ENCODE measurements at places on chromosomes 2 and 18.
A peak's percentile ranks its signal among the peaks of the same experiment; 100 is the strongest.

DNA sequence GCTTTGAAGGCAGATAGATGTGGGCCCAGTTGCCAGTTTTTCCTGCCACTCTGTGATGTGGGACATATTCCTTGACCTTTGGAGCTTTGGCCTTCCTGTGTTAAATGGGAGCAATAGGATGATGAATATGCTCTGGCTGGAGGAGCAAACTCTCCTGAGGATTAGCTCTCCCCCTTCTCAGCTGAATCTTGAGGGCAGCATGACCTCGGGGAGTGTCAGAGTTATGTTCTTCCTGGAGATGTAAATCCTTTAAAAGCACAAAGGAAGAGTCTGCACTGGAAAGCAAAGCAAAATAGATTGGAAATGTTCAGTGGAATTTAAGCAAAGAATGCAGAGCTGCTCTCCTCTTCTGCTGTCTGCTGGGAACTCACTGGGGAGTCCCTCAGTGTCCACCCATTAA, 160.1 kb downstream of the ALK start:
- no peak for DNase-seq

DNA sequence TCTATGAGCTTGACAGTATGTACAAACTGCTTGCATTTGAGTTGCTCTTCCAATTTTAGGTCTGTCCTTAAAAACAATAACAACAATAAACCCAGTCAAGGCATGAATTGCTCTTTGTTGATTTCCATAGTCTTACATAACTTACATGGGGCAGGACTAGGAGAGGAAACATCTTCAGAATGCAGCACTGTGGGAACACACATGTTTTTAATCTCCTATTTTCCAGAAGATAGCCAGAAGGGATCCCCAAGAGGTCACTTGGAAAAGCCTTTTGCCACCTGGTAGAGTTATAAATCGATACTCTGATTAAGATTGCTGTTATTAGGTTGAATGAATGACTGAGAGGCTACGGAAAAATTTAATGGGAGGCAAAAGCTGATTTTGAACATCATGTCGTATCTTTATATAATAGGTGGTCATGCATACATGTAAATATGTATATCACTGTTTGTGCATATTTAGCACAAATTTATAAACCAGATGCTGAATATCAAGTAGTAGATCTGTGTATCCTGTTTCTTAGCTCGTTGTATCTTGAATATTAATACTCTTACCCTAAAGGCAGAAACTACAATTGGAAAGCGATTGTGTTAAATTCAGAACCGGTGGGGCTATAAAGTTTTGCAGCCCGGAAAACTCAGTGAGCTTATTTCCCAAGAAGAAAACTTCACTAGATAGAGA, 479.4 kb upstream of the TCF4 start:
- no peak for DNase-seq

DNA sequence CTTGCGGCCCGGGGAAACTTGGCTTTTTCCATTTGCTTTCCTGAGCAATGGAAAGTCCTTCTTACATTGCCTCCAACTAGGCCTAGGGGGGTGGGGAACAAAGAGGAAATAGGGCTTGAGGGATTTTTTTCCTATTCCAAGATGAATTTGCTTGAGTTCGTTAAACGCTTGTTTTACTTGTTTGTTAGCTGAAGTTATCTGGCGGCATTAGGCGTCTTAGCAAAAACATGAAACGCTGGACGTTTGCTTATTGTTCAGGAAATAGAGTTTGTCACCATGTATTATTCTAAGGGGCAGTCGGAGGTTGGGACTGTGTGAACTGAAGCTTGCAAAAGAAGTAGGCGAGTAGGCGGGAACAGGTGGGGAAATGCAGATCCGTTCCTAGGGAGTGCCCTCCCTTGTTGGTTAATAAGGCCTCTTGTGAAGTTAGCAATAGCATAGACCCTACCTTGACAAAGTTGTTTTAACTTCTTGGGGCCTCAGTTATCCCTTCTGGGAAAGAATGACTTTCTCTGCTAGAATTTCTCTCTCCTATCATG, 1.9 kb downstream of the CABLES1 start:
- no peak for DNase-seq

DNA sequence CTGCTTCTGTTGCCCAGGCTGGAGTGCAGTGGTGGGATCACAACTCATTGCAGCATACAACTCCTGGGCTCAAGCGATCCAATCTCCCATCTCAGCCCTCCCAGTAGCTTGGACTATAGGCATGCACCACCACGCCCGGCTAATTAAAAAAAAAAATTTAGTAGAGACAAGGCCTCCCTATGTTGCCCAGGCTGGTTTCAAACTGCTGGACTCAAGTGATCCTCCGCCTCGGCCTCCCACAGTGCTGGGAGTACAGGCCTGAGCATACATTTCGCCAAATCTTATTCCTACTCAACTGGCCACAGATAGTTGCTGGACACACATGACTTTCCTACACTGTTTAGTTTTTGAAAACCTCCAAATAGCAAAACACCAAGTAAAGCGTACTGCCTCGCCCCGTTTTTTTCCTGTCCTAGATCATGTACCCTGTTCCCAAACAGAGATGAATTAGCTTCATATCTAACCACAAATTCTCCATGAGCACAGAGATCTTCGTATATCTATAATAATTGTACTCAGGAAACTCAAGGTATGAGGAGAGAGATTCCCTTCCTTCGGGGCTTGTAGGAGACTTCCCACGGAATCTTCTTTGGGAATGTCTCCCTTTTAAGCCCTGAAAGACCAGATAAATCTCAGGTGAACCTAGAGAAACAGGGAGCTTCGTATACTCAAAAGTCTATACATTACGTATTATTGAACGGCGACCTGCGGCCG, 598 bp upstream of the C2orf69 start:
- no peak for DNase-seq

- DNase-seq = no peak
These were observed 3.2 kb downstream of the TRAK2 start for GRCh38 chr2:201448061-201448460.

- DNase-seq = no peak
These were observed 168.4 kb upstream of the THUMPD2 start for GRCh38 chr2:39947294-39948015.

DNA sequence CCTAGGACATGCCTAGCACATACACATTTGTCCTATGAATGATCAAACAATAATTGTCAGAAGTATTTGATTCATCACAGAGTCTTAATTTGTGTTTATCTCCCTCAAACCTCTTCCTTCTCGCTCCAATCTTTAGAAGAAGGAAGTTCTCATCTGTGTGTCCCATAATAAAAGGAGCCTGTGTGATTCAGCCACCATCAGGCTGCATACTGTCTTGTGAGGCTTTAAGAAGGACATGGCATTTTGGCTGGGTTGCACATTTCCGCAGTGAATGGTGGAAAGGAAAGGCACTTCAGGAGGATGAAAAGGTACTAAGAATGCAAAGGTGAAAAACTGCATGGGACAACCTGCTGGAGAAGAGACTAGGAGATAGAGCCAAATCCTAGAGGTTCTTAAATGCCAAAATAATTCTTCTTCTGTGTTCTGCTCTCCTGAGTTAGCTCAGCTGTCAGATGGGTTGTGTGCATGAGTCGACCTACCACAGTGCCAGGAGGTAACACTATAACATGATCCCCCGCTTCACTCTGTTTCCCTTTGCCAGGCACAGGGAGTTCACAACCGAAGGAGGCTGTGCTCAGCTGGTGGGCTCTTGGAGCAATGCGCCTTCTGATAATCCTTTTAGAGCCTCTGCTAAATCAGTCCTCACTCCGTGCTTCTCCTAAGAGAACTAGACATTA, 120.1 kb downstream of the IRS1 start:
- DNase-seq = no peak

GRCh38 chr18:3117493-3118192, 102.1 kb downstream of the MYOM1 start:
- DNase-seq = no peak

GRCh38 chr2:70663411-70663810, 104.6 kb downstream of the ADD2 start:
- DNase-seq = no peak

- DNase-seq = no peak
These were observed 166.7 kb upstream of the ZNF521 start for GRCh38 chr18:25518716-25519053.

DNA sequence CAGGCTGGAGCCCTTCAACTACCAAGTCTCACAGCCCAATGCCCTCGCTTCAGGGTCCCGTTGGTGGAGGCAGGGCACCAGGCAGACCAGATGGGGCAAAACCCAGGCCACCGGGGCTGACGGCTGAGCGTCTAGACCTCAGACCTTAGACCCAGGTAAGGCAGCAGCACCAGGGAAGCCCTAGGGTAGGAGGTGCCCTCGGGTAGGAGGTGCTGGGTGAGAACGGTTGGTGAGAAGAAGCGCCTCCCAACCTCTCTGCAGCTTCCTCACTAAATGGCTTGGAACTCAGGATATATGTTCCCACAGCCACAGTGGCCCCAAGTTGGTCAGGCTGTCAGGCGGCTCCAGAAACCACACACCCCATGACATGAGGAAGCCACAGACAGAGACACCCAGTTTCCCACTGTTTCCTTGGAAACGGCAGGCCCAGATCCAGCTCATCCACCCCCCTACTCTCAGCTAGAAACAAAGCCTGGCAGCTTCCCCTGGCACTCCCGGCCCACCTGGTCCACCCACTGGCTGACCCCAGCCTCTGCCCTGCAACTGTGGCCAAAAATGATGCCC, 13.1 kb upstream of the MLPH start:
- DNase-seq = no peak

GRCh38 chr2:134446383-134447017, 192.6 kb downstream of the MGAT5 start:
- DNase-seq = peak; percentile 95

DNA sequence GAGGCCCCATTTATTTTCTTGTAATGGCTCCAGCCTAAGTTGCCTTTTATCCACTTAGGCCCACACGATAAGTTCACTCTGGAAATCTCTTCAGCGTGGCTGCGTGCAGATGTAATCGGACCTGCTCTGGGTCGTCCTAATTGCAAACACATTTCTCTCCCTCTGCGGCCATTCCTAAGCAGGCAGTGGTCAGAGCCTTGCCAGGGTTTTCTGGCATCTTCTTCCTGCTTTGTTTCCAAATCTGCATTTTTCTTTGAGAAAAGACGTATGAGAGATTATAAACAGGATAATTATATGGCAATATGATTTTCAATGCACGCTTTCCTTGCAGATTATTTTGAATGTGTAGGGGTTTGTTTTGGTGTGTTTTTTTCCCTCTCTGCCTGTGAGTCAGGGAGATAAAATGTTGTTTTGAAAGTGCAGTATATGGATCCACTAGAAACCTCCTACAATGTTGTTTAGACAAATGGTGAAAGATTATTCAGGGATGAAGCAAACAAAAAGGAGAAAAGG, 239.4 kb upstream of the TANK start:
- no peak for DNase-seq

- DNase-seq = no peak
These were observed 30.6 kb downstream of the GPR45 start for GRCh38 chr2:105272176-105272575.

DNA sequence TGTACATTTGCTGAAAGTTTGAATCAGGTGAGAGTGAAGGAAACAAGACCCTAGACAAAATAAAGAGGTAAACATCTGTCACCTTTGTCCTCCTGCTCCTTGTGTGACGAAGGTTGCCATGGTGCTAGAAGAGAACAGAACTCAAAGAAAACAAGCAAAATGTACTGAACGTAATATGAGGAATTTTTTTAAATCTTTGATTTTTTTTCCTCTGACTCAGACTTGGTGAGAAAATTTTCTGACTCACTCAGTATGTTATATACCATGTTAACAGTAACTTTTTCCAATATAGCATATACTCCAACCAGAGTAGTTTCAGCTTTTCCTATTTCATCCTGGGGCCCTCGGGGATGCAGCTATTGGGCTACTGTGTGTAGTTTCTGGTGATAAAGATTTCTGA, 2114.6 kb upstream of the PIK3C3 start:
- no peak for DNase-seq

GRCh38 chr2:208139447-208139846, 6.5 kb downstream of the CRYGB start:
- no peak for DNase-seq

DNA sequence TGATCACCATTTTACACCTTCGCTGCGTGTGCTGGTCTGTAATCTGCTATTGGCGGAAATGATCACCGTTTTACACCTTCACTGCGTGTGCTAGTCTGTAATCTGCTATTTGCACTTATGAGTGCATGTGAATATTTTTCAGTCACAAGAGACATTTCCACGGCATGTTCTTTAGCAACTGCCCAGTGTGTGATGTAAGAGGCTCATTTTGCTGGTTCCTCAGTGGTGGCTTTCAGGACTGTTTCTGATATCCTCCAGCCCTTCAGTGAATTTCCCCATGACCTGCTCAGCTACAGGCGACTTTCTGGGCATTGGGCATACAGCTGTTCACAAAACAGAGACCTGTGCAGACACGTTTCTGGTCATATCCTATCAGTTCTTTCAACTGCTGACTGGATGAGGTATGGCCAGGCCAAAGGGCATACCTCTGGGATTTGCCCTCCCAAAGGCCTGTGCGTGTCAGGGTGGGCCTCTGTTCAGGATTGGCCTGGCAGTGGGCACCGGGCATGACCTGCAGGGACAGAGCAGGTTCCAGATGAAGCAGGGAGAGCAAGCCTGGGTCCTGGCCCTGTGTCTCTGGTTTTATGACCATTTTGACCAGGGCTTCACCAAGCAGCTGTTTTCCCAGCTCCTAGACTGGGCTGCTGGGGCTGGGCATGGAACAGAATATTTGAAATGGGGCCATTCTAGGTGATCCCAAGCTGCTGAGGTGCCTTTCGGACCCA, 521 bp upstream of the PROM2 start:
- DNase-seq = no peak

GRCh38 chr18:840516-840915, 28.5 kb upstream of the YES1 start:
- DNase-seq = no peak

DNA sequence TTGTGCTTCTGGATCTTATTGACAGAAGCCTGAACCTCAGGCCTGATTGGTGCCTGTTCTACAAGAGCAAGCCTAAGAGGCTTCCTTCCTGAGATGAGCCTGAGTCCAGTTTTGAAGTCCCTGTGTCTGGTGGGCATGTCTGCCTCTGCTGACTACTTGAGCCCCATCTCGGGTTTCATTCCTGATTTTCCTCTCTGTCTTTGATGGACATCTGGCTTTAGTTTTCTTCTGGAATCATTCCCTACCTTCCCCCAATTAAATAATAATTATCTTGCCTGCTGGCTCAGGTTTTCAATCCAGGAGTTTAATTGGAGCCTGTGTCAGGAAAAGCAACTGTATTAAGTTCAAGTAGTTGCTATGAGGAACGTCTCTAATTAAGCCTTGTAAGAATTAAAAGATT, 135.5 kb upstream of the MC4R start:
- peak; percentile 31 for DNase-seq

GRCh38 chr2:125643585-125643984, 1012.4 kb upstream of the GYPC start:
- no peak for DNase-seq

DNA sequence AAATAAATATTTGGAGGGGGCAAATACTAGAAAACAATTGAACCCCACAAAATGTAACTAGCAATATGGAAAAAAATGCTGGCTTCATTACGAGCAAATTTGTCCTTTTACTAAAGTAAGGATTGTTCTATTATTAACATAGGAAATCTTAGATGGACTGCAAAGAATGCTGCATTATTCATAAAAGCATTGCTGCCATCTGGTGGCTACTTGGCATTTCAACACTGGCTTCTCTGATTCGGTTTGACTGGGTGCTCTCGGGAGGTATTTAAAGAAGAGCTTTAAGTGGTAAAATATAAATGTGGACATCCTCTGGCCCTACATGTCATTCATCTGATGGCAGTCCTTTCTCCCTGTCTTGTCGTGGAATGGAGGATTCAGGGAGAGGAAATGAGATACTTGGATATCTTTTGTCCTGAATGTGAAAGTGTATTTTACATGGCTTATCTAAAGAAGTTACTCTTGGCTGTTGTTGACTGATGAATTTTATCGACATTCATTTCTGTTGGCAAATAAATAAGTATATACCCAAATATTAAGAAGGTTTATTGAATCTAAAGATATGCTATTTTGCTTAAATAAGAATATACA, 130.2 kb downstream of the ARHGAP15 start:
- DNase-seq = peak; percentile 82

GRCh38 chr18:58694221-58694620, 23.0 kb downstream of the MALT1 start:
- DNase-seq = no peak
